ENCODE measurements at places on chromosomes 3 and 15. TPM values are rescaled to one million over a fixed set of nuclear protein-coding genes. Genes with fewer than 3 reads are reported as not detected.

PEX5L gene
- 0.26 TPM for polyA plus RNA-seq

STRA6 gene
- polyA plus RNA-seq: not detected

CLDN11 gene
- polyA plus RNA-seq: not detected

LRRC31 gene
- polyA plus RNA-seq: not detected

CD200R1 gene
- polyA plus RNA-seq: 7.7 TPM

IREB2 gene
- polyA plus RNA-seq: 15.7 TPM

RTP1 gene
- polyA plus RNA-seq: not detected

ZNF592 gene
- 9.4 TPM for polyA plus RNA-seq

IMPG2 gene
- not detected for polyA plus RNA-seq

ST6GAL1 gene
- 237 TPM for polyA plus RNA-seq

SLC24A5 gene
- polyA plus RNA-seq: not detected

EIF3J gene
- 18.4 TPM for polyA plus RNA-seq

LEKR1 gene
- polyA plus RNA-seq: 1.4 TPM

ITGA11 gene
- not detected for polyA plus RNA-seq

PLSCR2 gene
- not detected for polyA plus RNA-seq

CNTN3 gene
- not detected for polyA plus RNA-seq

POC1A gene
- polyA plus RNA-seq: 0.28 TPM

Measured in naive thymus-derived CD8-positive, alpha-beta T cell (primary cell).